SJSA1 (cell line): ENCODE measurements at places on chromosomes 2 and 18. TPM values are rescaled to one million over a fixed set of nuclear protein-coding genes. Genes with fewer than 3 reads are reported as not detected.

GRCh38 chr2:142834021-142834420 lies 43.4 kb upstream of the KYNU start:
- no peak for DNase-seq

- DNase-seq: no peak
Measured at GRCh38 chr2:238585836-238586821, 159.4 kb downstream of the ASB1 start.

GRCh38 chr2:239965318-239965717 lies 59.8 kb downstream of the NDUFA10 start:
- no peak for DNase-seq

- DNase-seq: no peak
Measured at GRCh38 chr2:189046320-189046719, 72.1 kb downstream of the COL3A1 start.

- DNase-seq: no peak
Measured at GRCh38 chr18:80119111-80119510, 10.0 kb downstream of the ADNP2 start.

DNA sequence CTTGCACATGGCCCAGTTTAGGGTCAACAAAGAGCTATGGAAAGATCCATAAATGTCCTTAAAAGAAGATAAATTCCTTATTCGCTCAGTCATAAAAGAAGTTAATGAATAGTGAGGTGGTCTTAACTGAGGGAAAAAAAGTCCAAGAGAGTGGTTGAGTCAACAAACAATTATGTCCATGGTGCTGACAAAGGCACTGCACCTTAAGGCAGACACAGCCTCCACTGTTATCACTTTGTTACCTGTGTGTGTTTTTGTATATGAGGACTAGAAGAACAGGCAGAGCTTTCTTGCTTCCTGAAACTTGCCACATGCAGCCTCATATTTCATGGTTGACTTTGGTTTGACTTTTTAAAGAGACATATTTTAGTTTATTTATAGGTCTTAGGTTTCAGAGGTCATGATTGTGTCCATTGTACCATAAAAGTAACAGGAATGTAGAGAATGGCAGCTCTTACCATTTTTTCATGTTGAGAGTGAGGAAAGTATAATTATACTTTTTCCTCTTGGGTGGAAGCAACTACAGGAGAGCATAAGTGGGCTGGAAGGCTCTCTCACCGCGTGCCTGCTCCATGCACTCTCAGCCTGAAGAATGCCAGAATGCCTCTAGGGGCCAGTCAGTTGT lies 93.6 kb downstream of the XRCC5 start:
- DNase-seq: no peak

Gene LRATD1
- total RNA-seq: not detected in 2 replicates

Gene UGT1A3
- total RNA-seq: not detected in 2 replicates

Gene TLX2
- total RNA-seq: not detected in 2 replicates
